KBM-7 (cell line): ENCODE measurements at places on chromosomes 3 and 15.
A peak's percentile ranks its signal among the peaks of the same experiment; 100 is the strongest.

GRCh38 chr3:63069806-63070475 is 194.7 kb upstream of the CADPS start:
- DNase-seq, result no peak

DNA sequence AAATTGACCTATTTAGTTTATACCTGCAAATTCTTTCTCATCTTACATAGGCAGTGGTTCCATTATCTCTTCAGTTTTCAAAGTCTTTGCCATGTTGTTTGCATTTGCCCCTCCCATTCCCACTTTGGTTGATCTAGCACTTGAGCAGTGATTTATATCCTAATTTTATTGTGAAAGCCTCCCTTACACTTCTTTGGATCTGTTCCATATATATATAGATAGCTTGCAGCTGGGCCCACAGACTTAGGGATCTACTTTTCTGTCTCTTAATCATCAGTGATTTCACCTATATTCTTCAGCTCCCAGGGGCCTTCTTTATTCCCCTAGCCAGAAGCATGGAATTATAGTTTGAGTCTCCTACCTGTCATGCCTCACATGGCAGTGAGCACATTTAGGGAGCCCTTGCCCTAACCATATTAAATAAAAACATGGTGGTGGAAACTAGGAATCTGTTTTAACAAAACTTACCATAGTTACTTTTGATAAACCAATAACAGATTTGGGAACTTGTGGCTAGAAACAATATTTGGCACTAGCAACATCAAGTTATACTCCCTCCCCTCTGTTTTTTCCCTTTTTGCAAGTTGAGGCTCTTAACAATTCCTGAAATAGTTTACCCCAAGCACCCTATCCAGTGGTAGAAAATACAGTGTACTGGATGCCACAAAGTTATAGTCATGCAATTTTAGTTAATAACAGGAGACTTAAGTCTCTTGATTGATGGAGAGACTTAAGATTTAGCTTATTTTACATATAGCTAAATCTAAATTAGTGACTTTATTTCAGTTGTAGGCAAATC is 41.7 kb downstream of the ARIH1 start:
- no peak for DNase-seq

DNA sequence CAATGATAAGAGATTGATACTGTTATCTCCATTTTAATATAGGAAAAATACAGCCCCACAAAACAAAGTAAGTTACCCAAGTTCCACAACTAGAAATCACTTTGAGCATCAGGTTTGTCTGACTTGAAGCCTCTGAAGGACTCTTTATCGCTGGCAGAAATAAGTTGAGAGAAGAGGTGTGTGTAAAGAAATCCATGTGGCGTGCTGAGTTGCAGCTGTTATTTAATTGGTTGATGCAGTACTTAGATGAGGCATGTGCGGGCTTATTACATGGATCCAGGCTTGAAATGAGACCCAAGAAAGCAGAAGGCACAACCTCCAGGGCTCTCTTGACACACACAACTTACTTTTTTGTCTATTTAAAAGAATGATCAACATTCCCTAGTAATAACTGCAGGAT is 221.3 kb downstream of the PDZRN3 start:
- no peak for DNase-seq

- DNase-seq, result peak; percentile 79
Measured at GRCh38 chr15:85047271-85047948, 65.8 kb downstream of the PDE8A start.

GRCh38 chr15:91660174-91660649 is 193.3 kb upstream of the SLCO3A1 start:
- peak; percentile 4 for DNase-seq
